ENCODE measurements at places on chromosomes 7 and 10. TPM values are rescaled to one million over a fixed set of nuclear protein-coding genes. Genes with fewer than 3 reads are reported as not detected.
A peak's percentile ranks its signal among the peaks of the same experiment; 100 is the strongest.

GRCh38 chr10:97721871-97722780 lies 8.6 kb downstream of the MARVELD1 start:
- peaks cover 6% of the 10 kb centered on the region for H3K36me3 ChIP-seq
- H3K27me3 ChIP-seq, result no peaks in the 10 kb centered on the region
- H3K27ac ChIP-seq, result no peak overlapping the region
- peaks cover 3% of the 10 kb centered on the region for H3K4me1 ChIP-seq
- no peak overlapping the region for H3K4me3 ChIP-seq

DNA sequence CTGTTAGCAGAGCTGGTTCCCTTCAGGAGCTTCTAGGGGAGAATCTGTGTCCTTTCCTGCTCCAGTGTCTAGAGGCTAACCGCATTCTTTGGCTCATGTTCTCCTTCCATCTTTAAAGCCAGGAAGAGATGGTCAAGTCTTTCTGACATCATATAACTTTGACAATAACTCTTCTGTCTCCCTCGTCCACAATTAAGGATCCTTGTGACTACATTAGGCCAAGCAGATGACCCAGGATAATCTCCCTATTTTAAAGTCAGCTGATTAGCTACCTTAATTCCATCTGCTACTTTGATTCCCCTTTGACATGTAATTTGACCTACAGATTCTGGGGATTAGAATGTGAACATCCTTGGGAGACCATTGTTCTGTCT lies 28.1 kb upstream of the SLC26A4 start:
- H3K27ac ChIP-seq, result no peak overlapping the region
- H3K27me3 ChIP-seq, result no peaks in the 10 kb centered on the region
- no peak for DNase-seq
- no peaks in the 10 kb centered on the region for H3K4me1 ChIP-seq

- DNase-seq, result no peak
- no peak overlapping the region for H3K27ac ChIP-seq
- no peaks in the 10 kb centered on the region for H3K36me3 ChIP-seq
- no peak overlapping the region for H3K4me3 ChIP-seq
Measured at GRCh38 chr7:76430211-76430610, 5.5 kb downstream of the ZP3 start.

DNA sequence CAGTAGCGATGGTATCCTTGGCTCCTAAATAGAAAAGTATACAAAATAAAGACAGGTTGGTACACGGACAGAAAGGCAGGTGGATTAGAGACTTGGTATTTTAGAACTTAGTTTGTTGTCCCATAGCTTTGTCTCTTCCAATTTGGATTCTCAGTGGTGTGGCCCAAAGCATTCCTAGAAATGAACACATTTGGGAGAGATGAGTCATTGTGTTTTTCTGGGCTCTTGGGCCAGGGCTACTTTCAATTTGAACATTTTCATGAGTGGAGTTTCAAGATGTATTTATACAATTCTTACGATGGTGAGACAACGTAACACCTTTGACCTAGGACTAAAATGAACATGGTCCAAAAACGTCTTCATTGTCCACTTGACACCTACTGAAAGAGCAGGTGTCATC lies 225.1 kb upstream of the YAE1 start:
- H3K4me1 ChIP-seq, result no peaks in the 10 kb centered on the region
- no peak for DNase-seq
- no peak overlapping the region for H3K4me3 ChIP-seq

GRCh38 chr7:87866089-87866488 lies 10.1 kb downstream of the SLC25A40 start:
- no peak overlapping the region for H3K4me3 ChIP-seq
- H3K27ac ChIP-seq, result no peak overlapping the region
- DNase-seq, result no peak
- no peaks in the 10 kb centered on the region for H3K27me3 ChIP-seq
- no peaks in the 10 kb centered on the region for H3K4me1 ChIP-seq
- peaks cover 15% of the 10 kb centered on the region for H3K36me3 ChIP-seq

DNA sequence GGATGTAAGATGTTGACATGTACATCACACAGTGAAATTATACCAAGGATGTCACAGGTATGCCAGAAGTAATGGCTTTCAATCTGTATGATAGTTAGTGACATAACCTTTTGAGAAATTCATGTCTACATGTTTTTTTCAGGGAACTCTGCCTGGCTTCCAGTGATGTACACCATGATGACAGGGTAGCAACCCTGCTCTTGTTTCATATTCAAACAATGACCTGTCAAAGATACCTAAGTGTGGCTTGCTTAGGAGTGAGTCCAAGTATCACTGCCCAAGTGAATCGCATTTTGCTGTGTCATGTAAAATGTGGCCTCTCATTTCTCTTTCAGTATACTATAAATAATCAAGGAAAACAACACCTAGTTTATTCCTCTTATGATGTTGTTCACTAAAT lies 205.8 kb upstream of the DKK1 start:
- no peak for DNase-seq
- no peak overlapping the region for H3K27ac ChIP-seq
- no peaks in the 10 kb centered on the region for H3K27me3 ChIP-seq
- H3K4me1 ChIP-seq, result no peaks in the 10 kb centered on the region
- no peaks in the 10 kb centered on the region for H3K36me3 ChIP-seq

DNA sequence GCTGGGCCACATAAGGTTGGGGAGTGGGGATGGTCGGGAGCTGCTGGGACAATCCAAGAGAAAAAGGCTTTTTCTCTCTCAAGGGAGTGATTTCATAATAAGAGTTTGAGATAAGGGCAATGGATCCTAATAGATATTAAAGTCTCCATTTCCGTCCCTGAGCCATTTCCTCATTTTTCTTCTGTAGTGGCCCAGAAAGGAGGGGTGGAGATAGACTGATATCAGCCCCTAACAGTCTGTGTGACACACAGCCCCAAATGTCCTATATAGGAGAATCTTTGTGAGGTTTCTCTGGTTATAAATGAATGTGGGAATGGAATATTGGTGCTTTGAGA lies 35.2 kb downstream of the PRSS2 start:
- H3K4me3 ChIP-seq, result no peak overlapping the region
- H3K27me3 ChIP-seq, result no peaks in the 10 kb centered on the region
- no peak overlapping the region for H3K27ac ChIP-seq
- H3K36me3 ChIP-seq, result no peaks in the 10 kb centered on the region
- no peak for DNase-seq

GRCh38 chr10:70053841-70054288 lies 1.2 kb downstream of the MACROH2A2 start:
- no peak for DNase-seq
- H3K27ac ChIP-seq, result no peak overlapping the region
- no peaks in the 10 kb centered on the region for H3K4me1 ChIP-seq
- no peaks in the 10 kb centered on the region for H3K36me3 ChIP-seq
- H3K27me3 ChIP-seq, result no peaks in the 10 kb centered on the region
- H3K4me3 ChIP-seq, result peak overlapping the region; percentile 75

- H3K27me3 ChIP-seq, result no peaks in the 10 kb centered on the region
- DNase-seq, result no peak
- peaks cover 32% of the 10 kb centered on the region for H3K36me3 ChIP-seq
Measured at GRCh38 chr10:74047871-74048270, 50.0 kb downstream of the VCL start.

- H3K4me3 ChIP-seq, result no peak overlapping the region
- no peaks in the 10 kb centered on the region for H3K36me3 ChIP-seq
- no peaks in the 10 kb centered on the region for H3K4me1 ChIP-seq
Measured at GRCh38 chr7:47696152-47696710, 114.3 kb upstream of the TNS3 start.

DNA sequence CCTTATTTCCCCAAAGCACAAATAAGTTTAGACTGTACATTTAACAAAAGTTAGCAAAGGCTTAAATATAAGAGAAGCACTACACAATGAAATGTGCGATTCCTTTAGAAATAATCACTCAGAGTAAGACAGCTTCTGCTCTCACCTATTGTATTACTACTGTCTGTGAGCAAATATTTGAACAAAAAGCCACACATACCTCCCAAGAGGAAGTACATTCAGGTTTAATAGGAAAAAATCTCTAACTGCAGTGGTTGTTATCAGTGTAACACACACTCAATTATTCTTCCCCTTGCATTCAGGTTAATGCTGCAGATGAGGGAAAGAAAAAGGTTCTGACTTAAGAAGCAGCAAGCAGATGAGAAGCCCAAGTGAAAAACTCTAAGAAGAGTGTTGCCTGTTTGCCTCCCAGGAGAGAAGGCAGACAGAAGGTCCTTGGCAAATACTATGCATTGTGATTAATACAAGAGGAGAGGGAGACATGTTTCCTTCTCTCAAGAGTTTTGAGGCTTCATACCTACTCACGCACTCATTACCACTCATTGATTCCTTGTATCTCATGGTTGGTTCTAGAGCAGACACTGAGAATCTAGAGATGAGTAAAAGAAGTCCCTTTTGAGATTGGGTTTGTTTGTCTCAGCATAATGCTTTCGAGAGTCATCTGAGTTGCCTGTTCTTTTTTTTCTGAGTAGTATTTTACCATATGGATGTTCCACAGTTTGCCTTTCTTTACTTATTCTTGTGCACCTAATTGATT lies 13.6 kb downstream of the GIMAP4 start:
- H3K4me3 ChIP-seq, result no peak overlapping the region
- H3K27ac ChIP-seq, result no peak overlapping the region
- H3K27me3 ChIP-seq, result no peaks in the 10 kb centered on the region
- H3K36me3 ChIP-seq, result no peaks in the 10 kb centered on the region
- H3K4me1 ChIP-seq, result peaks cover 7% of the 10 kb centered on the region
- DNase-seq, result no peak

DNA sequence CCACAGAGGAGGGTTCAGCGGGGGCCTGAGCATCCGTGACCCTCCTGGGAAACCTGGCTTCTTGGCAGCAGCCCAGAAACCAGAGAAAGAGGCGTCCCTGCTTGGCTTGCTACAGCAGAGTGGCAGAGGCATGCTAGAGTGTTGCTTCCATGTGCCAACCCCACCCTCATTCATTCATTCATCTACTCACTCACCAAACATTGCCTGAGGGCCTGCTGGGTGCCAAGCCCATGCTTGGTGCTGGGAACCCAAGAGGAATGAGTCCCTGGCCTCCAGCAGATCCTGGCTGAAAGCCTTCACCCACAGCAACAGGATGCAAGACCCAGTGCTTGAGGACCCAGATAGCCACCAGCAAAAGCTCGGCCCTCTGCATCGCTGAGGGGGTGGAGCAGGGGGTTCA lies 129.0 kb downstream of the CDH23 start:
- H3K4me3 ChIP-seq, result no peak overlapping the region
- H3K27ac ChIP-seq, result no peak overlapping the region
- no peaks in the 10 kb centered on the region for H3K27me3 ChIP-seq
- no peak for DNase-seq

CDHR1 gene
- 0.55 TPM for total RNA-seq

ANKRD30A gene
- total RNA-seq, result not detected

SRRM3 gene
- 17.5 TPM for total RNA-seq

NME8 gene
- not detected for total RNA-seq

PNLIPRP2 gene
- total RNA-seq, result not detected

RTKN2 gene
- total RNA-seq, result 0.08 TPM

FAM25C gene
- not detected for total RNA-seq

CLDN3 gene
- total RNA-seq, result not detected

Data from right atrium auricular region (tissue), 2 donors.